ENCODE measurements at places on chromosomes 11 and 22. TPM values are rescaled to one million over a fixed set of nuclear protein-coding genes. Genes with fewer than 3 reads are reported as not detected.

PKDREJ gene
- total RNA-seq = 0.14 TPM

LRRC10B gene
- 0.71 TPM for total RNA-seq

EI24 gene
- total RNA-seq = 97.1 TPM

MS4A3 gene
- total RNA-seq = not detected

OR6T1 gene
- not detected for total RNA-seq

KIRREL3 gene
- total RNA-seq = 0.81 TPM

MAP6 gene
- total RNA-seq = 10.7 TPM

CALCB gene
- total RNA-seq = 0.28 TPM

YDJC gene
- total RNA-seq = 16.3 TPM

PAX6 gene
- not detected for total RNA-seq

APOL5 gene
- not detected for total RNA-seq

OR52N1 gene
- not detected for total RNA-seq

CDCA5 gene
- total RNA-seq = 0.33 TPM

ABTB2 gene
- 2.5 TPM for total RNA-seq

OR4A47 gene
- not detected for total RNA-seq

TBX10 gene
- total RNA-seq = not detected

TPBGL gene
- total RNA-seq = not detected

GSTT2B gene
- total RNA-seq = 4.2 TPM

XNDC1N gene
- 10.0 TPM for total RNA-seq

GLYATL1 gene
- not detected for total RNA-seq

MRGPRX3 gene
- total RNA-seq = not detected

DLG2 gene
- 11.3 TPM for total RNA-seq

SLN gene
- total RNA-seq = not detected

GTSE1 gene
- 0.27 TPM for total RNA-seq

C11orf87 gene
- total RNA-seq = not detected

TECTA gene
- total RNA-seq = 1.6 TPM

CYP2D6 gene
- total RNA-seq = 0.36 TPM

SEC14L6 gene
- not detected for total RNA-seq

TREH gene
- not detected for total RNA-seq

HORMAD2 gene
- not detected for total RNA-seq

GNG3 gene
- 1.4 TPM for total RNA-seq

SMC1B gene
- total RNA-seq = not detected

SAA4 gene
- not detected for total RNA-seq

UPK3A gene
- not detected for total RNA-seq

CHRNA10 gene
- total RNA-seq = 0.71 TPM

SLC36A4 gene
- total RNA-seq = 17.7 TPM

TMEM258 gene
- total RNA-seq = 55.7 TPM

DBX1 gene
- not detected for total RNA-seq

All from sigmoid colon (tissue), 7 donors.